ENCODE measurements at places on chromosomes 1 and 21.

DNA sequence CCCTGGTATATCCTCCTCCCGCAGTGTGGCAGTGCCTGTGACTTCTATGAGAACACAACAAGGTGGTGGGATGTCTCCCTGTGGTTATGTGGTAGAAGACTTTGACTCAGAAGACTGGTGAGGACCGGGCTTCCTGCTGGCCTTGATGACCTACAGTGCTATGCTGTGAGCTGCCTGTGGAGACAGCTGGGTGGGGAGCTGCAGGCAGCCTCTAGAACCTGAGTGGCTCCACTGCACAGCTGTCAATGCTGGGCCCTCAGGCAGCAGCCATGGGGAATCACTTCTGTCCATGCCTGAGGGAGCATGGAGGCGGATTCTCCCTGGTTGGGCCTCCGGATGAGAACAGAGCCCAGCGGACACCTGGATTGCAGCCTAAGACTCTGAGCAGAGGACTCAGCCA, 14.9 kb downstream of the SLC1A7 start:
- DNase-seq, result no peak

GRCh38 chr1:191662051-191662450, 496.2 kb upstream of the RGS18 start:
- DNase-seq, result no peak

DNA sequence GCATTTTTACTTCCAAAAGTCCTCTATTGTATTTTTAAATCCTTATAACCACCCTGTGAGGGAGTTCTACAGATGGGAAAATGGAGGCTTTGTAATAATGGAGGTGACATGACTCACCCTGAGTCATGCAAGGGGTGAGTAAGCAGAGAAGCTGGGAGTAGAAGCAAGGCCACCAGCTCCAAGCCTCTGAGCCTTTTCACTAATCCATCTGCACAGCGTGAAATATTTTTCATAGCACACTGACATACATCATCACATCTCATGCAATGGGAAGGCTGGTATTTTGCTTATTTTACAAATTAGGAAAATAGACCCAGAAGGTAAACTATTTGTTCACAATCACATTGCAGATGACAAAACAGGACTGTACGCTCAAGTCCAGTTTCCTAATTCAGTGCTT, 96.9 kb downstream of the KCNH1 start:
- DNase-seq, result peak; percentile 7

- DNase-seq, result no peak
These were observed 38.1 kb upstream of the C1orf105 start for GRCh38 chr1:172382406-172382805.

DNA sequence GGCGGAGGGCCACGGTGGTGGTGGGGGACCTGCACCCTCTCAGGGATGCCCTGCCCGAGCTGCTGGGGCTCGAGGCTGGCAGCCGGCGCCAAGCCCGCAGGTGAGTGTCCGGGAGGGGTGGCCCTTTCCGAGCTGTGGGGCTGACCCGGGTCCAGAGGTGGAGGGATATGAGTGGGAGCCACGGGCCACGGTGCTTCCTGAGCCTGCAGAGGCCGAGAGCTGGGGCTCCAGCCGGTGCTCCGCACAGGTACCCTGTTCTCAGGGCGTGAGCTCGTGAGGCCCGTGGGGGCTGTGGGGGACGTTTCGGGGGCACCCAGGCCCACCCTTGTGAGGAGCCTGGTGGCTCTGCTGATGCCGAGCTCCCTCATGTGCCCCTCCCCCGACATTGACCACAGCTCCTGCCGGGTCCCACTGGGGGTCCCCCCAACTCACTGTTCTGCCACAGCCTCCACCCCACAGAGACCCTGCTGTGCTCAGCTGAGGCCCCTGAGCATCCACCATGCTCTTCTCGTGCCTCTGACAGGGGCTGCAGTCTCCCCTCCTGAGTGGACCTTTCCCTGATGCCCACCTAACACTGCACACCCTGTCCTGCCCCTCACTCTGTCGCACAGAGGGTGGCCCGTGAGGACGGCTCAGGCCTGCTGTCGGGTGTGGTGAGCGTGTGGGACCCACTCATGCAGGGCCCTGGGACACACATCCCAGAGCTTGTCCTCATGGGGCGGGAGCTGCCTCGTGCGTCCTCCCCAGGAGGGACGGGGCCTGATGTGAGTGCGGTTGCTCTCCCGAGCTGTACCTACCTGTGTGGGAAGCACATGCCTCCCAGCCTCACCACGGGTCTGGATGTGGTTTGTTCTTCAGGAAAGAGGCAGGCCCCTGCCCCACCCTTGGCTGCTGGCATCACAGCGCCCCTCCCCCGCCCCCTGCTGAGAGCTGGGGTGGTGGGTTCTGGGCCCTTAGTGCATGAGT, 27.5 kb downstream of the SLX9 start:
- DNase-seq, result no peak

DNA sequence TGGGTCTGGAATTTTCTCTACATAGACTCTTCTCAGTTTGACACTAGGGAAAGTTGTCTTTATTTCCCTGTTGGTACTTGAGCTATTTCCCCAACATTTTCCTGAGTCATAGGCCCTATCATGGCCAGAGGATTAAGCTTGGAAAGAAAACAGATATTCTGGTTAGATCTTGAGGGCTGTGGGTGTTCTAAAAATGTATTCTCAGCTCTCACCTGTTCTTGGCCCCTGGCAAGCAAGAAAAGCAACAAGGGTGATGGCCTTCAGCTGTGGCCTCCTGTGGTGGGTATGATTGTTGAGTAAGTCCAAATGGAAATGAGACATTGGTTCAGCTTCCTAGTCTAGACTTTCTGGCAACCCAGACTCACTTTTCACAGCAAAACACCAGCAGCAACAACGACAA, 17.4 kb upstream of the LCE3A start:
- DNase-seq, result no peak

- DNase-seq, result peak; percentile 13
These were observed 99.5 kb downstream of the CASZ1 start for GRCh38 chr1:10696977-10697376.

GRCh38 chr1:47849591-47850261, 147.5 kb downstream of the TRABD2B start:
- DNase-seq, result no peak

GRCh38 chr1:169874229-169874628, 19.5 kb downstream of the SCYL3 start:
- DNase-seq, result no peak

DNA sequence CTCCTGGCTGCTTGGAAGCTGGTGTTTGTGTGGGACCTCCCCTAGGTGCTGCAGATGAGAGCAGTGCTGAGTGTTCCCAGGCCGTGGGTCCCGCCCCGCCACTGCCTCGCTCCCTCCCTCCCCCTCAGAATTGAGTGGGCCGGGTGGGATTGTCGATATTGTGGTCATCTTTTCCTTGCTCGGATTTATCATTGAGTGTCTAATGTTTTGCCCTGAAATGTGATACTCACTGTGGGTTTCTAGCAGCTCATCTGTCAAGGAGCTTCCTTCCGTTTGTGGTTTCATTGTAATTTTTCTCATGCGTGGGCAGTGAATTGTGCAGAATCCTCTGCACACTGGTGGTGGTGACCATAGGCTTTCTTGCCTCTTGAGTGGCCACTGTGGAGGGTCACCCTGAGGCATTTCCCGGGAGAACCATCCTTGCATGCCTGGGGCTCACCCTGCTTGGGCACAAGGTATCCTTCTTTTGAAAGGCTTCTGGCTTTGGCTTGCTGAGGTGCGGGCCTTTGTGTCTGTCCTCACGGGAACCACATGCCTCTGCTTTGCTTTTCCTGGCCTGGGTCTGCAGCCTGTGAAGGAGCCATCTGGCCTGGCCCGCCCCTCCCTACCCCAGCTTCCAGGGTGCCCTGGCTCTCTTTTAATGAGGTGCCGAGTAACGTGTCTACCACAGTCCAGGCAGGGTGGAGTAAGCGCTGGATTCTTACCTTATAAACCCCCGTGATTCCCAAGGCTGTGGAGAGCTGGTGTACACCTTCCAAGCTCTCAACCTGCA, 25.6 kb downstream of the SLX9 start:
- DNase-seq, result peak; percentile 42

DNA sequence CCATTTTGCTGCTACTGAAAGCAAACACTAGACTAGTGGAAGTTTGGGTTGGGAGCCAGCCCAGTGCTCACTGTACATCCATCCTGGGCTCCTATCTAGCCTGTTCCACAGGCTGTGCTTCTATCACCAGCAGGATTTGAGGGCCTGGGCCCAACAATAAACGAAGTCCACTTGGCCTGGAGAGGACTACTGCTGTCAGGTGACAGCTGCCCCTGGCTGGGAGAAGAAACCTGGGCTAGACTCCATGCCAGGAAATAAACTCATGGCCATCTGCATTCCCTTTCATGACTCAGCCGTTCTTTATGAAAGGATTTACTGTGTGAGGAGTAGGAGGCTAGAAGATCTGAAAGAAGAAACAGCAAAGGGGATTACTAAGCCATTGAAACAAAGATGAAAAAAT, 35.5 kb downstream of the COLGALT2 start:
- no peak for DNase-seq

DNA sequence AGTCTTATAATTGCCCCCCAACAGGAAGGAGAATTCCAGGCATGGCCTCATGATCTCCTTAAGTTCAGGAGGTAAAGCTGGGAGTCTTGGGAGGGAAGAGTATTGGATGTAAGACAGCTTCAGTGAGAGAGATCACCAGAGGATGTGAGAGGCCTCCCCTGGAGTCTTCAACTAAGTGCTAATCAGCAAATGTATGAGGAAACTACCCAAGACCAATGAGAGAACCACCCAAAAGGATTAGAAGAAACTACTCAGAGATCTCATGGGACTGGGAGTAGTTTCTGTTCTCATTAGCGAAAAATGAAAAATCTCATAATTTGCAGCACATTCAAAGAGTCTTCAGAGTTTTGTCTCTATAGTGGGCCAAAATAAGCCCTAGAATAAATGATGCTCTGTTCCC, 36.6 kb upstream of the WNT2B start:
- no peak for DNase-seq

DNA sequence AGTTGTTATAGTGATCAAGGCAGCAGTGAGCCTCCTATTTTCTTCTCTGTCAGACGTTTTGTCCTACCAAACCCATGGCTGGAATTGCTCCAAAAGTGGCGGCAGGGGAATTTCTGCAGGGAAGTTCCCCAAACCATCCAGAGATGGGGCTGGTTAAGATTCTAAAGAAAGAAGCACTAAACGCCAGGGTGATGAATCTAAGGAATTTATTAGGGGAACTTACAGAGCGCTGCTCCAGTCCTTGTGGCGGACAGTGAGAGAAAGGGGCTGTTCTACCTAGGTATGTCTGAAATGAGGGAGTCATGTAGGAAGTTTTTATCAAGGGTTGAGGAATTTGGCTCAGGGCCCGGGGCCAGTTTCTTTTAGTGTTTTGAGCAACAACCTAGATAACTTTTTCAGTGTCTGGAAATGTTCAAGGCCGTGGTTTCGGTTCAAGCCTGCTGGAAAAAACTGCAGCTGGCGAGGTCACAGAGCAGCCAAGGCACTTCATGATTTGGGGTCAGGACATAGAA, 222.4 kb upstream of the B3GALT2 start:
- no peak for DNase-seq

DNA sequence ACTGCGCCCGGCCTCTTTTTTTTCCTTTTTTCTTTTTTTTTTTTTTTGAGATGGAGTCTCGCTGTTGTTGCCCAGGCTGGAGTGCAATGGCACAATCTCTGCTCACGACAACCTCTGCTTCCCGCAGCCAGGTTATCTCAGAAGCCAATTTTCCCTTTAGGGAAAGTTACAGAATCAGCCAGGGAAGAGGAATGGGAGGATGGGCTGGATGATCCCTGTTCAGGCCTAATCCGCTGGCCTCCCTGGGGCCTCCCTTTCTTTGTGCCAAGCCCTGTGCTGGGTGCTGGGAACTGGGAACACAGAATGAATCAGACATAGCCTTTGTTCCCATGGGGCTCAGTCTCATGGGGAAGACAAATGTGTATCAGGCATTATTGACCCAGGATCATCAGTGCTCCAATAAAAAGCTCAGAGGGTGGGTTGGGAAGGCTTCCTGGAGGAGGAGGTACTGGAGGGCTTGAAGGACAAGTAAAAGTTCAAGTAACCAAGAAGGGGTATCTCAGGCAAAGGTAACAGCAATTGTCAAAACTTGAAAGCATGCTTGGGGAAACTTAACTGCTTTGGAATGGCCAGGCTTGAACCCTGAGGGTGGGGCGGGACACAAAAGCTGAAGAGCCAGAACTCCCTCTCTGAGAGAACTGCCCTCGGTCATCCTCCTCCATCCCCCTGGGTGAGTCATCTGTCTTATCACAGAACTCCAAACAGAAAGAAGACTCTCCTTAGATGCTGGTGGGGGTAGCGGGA, 14.3 kb downstream of the ECHDC2 start:
- DNase-seq, result no peak

DNA sequence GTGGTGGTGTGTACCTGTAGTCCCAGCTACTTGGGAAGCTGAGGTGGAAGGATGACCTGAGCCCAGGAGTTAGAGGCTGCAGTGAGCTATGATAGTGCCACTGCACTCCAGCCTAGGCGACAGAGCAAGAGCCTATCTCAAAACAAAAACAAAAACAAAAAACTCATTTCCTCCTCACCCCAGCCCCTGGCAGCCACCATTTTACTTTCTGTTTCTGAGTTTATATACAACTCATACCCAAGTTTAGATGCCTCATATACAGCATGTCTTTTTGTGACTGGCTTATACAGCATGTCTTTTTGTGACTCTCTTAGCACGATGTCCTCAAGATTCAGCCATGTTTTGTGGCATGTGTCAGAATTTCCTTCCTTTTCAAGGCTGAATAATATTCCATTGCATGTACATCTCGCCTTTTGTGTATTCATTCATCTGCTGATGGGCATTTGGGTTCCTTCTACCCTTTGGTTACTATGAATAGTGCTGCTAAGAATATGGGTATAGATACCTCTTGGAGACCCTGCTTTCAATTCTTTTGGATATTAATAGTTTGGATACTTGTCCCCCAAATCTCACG, 14.7 kb downstream of the COA7 start:
- no peak for DNase-seq

- no peak for DNase-seq
These were observed 2.6 kb downstream of the PDE4B start for GRCh38 chr1:65795311-65795710.

DNA sequence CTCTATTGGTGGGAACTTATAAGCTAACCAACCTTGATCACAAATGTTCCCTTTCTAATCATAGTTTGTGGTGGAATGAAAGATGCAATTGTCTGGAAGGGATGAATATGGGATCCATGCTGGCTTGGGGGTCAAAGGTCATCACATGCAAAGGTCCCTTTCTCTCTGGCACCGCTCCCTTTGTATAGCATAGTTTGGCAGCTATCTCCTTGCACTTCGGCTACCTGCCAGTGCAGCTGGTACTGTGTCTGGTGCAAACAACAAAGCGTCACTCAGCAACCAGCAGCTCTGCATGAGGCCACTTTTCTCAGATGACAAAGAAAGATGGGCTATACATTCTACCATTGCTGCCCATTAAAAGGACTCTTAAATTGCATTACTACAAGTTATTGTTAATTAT, 188.2 kb upstream of the NFIA start:
- DNase-seq, result no peak

DNA sequence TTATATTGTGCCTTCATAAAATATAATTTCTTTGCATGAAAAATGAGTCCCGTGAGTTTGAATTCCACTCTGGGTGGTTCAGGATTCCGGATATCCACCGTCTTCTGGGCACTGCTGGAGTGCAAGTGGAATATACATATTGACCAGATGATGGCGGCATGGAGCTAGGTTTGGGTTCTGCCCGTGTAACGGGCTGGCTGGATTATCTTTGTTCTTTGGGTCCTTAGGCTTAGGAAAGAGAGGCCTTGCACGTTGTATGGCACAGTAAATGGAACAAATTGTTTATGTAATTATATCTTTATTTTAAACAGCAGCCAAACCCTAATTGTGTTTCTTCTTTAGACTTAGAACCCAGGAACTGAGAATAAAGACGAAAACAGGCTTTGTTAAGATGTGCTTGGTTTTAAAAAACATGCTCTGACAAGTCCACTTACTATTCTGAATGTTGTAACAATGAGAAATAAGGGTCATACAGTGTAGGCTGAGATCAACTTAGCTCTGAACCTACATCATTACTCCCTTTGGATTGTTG, 13.5 kb upstream of the ACBD6 start:
- DNase-seq, result peak; percentile 77
